ENCODE measurements at places on chromosomes 5 and 9.

DNA sequence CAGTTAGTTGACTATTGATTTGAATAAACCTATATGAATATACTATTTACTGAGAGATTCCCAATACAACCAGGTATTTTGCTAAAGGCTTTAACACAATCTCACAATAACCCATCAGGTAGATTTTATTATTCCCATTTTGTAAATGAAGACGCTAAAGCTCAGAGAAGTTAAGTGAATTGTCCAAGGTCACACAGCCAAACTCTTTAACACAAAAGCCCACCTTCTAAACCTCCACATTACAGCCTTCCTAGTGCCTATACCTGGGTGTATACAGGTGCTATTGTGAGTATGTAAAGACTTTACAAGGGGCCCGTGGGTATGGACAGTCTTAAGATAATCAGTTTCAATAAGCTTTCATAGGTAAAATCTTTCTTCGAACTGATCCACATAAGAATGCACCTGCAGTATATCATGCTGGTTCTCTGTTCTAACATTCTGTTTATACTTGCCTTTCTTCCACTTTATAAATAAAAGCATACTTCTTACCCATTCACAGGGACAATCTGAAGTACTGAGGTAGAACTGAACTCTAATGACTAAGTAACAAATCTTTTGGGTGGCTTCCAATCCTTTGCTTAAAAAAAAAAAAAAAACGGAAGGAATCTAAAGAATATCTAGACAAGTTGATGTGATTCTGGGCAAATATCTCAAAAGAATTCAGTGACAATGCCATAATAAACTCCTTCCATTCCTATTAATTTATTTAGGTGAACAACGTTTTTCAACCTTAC, 59.1 kb downstream of the PJA2 start:
- no peak for DNase-seq

DNA sequence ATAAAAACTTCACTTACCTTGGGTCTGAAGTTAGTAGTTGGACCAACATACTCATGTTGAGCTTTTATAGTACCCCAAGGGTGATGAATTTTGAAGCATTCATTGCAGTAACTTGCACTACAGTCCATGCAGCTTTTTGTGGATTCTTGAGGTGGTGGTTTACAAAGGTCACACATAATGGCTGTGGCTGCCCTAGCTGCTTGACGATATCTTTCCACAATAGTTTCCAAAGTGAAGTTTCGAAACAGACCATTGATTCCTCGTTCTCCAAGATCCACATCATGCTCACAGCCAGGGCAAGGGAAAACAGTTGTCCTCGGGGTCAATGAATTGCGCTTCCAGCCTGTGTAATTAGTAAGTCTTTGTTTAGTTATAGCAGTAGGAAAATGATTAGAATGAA, 22.7 kb downstream of the TRIM36 start:
- no peak for DNase-seq

GRCh38 chr5:61461926-61462325, 129.9 kb downstream of the ZSWIM6 start:
- DNase-seq, result no peak

GRCh38 chr5:73606206-73606753, 19.7 kb upstream of the ARHGEF28 start:
- no peak for DNase-seq

DNA sequence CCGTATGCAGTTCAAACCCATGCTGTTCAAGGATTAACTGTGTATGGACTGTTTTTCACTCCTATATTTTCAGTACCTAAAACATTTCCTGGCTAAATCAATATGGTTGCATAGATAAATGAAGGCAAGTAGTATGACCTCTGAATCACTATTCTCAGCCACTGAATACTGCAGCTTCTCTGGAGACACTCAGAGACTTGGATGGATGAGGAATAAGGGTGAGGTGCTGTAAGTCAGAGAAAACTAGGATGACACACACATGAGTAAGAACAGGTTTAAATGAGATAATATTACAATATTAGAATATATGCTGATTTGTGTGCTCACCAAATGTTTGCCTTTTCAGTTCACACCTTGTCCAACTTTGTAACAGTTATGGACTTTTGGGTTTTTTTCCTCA, 26.0 kb upstream of the ANXA1 start:
- DNase-seq, result no peak

GRCh38 chr5:5512543-5512942, 90.1 kb downstream of the ICE1 start:
- DNase-seq, result no peak

DNA sequence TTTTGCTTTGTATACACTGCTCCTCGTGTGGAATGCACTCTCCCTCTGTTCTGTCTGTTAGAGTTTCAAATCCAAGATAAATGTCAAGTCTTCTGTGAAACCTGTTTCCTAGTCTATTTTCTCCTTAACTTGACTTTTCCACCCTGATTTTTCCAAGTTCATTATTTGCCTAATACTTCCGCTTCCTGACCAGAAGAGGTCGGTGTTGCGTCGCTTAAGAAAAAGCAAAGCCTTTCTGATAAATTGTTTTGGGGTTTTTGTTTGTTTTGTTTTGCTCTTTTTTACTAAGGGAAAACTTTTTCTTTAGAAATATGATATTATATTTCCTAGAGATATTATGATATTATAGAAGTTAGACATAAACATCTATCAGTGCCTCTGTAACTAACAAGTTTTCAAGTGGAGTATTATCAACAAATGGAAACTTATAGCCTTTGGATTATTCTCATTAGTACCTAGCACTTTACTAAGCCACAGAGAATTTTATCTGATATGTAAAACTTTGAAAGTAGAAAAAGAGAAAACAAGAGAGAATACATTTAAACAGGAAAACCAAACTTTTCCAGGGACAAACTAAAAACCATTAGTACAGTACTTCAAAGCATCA, 55.8 kb downstream of the PHAX start:
- DNase-seq, result peak; percentile 32

- no peak for DNase-seq
Observed at GRCh38 chr5:15376088-15376487, 123.9 kb upstream of the FBXL7 start.

DNA sequence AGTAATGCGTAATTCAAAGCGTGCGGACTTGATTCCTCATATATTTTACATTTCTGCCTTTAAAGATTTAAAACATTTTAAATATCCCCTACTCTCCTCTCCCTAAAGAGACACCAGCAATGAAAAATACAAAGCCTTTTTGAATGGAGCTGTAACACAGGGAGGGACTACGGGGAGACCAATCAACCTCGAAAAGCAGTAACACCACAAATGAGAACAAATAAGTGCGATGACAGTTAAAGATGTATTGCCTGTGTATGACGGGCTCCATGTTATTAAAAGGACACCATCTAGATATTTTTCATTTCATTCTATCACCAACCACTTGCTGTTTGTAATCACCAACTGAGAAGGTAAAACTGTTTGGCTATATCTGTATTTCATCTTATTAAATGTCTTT, 230.3 kb upstream of the TBCA start:
- no peak for DNase-seq

GRCh38 chr9:35723908-35724307, 8.1 kb downstream of the TLN1 start:
- no peak for DNase-seq

DNA sequence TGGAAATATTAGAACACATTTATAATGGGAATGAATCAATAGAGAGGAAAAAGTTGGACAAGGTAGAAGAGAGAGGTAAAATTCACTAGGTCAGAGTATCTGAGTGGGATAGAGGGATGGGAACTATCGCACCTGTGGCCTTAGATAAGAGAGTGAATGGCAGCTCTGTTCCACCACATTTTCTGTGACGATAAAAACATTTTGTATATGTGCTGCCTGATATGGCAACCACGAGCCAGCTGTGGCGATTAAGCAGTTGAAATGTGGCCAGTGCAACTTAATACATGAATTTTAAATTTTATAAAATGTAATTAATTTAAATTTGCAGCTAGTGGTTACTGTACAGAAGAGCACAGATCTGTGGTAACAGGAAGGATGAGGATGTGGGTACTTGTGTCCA, 46.7 kb downstream of the ZNF354A start:
- DNase-seq, result no peak

GRCh38 chr5:1761453-1761755, 38.2 kb downstream of the MRPL36 start:
- no peak for DNase-seq

GRCh38 chr9:76116913-76117312, 226.4 kb downstream of the PCSK5 start:
- no peak for DNase-seq

DNA sequence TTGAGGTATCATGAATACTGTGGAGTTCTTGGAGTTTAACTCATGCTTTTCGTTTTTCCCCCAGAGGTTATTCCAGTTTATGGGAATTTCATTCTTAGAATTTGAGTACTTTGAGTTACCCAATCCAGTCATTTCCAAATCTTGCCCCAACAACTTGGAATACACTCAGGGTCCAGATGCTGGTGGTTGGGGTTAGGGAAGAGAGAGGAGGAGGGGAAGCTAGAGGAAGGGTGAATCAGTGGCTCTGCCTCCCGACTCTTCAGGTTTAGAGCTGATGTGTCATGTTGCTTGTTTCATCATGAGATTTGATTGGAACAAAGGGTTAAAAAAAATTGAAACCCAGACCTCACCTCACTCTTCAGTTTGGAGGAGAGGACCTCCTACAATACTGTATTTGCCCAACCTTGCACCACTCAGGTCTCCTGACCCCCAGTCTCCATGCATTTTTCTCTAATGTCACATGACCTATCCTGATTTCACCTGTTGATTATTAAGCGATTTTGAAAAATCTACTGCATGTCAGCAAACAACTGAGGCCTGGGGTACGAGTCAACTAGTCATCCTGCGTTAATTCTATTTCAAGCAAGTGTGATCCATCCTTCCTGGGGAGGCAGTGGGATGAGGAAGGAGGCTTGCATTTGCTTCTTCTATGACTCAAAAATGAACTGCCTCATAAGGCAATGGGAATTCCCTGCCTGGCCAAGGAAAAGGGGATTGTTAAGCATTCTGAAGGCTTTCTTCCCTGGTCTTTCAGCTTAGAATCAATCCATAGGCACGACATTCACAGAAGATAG, 6.2 kb upstream of the SLC1A3 start:
- DNase-seq, result no peak

GRCh38 chr5:43104057-43104456, 16.7 kb upstream of the ZNF131 start:
- DNase-seq, result peak; percentile 10

DNA sequence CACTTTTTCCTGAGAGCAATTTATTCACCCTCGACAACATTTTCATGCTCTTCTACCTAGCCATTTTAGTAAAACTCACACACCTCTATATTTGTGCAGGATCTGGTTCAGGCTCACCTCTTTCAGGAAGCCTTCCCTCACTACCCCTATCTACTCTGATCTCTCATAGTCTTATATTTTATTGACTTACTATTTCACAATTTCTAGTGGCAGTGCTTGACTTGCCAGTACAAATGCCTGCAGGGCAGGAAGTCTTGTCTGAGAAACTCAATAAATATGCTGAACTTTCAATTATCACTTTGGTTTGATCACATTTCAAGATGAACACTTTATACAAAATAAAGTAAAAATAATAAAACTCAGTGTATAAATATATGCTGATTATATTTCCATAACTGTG, 226.8 kb downstream of the CETN3 start:
- DNase-seq, result no peak

- no peak for DNase-seq
Observed at GRCh38 chr9:99031319-99031718, 73.6 kb upstream of the TGFBR1 start.

GRCh38 chr5:150361301-150361700, 3.8 kb downstream of the TCOF1 start:
- DNase-seq, result no peak

DNA sequence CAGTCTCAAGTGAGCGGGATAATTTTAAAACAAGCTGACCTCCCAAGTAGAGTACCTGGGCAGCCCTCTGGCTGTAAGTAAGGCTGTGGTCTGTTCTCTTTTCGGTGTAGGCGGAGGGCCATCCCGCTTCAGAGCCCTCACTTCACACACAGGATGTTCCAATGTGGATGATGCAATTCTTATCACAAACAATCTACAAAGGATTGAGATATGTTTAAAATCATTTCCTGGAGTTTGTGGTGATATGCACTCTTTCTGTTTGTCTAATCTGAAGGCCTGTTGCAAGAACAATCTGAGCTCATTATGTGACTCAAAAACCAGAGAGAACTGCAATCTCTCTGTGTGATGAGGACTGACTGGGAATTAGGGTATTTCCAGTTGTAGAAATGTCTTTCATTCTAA, 42.5 kb downstream of the ITGA2 start:
- peak; percentile 22 for DNase-seq

GRCh38 chr5:172065431-172066065, 59.1 kb upstream of the FBXW11 start:
- no peak for DNase-seq

DNA sequence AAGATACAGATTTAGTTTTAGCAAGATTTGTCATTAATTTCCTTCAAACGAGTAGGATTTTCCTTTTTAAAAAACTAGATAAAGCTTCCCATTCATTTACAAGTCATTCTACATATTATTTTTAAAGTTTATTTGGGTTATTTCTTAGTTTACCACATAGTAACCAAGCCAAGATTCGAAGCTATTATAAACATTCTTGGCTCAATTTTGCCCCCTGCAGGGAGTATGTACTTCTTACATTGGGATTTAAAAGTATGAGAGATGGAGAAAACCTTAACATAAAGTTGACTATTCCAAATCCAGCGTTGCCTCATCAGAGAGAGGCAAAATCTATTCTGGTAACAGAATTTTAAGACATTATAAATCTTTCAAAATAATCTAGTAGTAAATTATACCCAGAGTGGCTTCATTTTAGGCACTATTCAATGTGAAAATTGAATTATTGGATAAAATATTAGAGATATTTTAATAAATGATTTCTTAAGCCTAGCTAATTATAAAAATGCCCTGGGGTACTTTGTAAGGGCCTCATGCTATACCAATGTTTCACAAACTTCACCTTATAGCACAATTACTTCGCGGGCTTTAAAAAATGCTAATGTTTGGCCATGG, 39.1 kb downstream of the FBN2 start:
- DNase-seq, result no peak

DNA sequence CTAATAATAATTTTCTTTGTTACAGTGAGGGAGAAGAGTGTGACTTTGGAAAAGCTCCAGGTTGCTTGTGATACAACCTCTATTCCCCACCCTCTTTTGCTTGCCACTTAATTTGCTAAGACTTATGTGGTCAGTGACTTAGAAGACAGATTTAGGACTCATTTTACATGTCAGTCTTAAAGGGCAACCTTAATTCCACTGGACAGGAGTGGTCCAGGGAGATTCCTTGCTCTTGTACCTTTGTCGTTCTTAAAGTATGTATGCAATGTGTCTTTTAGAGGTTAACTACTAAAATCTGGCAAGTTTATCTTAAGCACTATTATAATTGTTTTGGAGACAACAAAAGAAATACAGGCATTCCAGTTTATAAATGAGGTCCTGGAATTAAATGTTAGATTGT, 20.0 kb downstream of the SLC30A5 start:
- no peak for DNase-seq

Data from CD4-positive, alpha-beta T cell treated with Interleukin-21 for 1 hour (primary cell).